ENCODE measurements at places on chromosomes 5 and 9.

- no peak for DNase-seq
These were observed 343.0 kb upstream of the SGCD start for GRCh38 chr5:155983954-155984353.

- peak; percentile 66 for DNase-seq
These were observed 381 bp downstream of the MED22 start for GRCh38 chr9:133347515-133347984.

GRCh38 chr9:21160178-21160577, 6.3 kb downstream of the IFNA21 start:
- peak; percentile 91 for DNase-seq

DNA sequence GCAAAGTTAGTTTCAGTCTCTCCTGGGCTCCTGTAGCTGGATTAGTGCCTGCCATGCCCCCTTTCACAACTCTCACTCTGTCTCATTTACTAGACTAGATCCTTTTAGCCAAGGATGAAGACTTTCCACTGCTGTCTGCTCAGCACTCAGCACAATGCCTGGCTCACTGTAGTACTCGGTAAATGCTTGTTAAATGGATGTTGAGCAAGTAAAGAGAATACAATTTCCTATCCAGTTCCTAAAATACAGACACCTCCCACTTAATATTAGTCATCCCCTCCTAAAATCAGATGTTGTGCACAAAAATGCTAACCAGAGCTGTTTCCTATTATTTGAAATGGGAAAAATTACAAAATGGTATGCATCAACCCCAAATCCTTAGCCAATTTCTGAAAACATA, 195.8 kb downstream of the SREK1 start:
- no peak for DNase-seq

DNA sequence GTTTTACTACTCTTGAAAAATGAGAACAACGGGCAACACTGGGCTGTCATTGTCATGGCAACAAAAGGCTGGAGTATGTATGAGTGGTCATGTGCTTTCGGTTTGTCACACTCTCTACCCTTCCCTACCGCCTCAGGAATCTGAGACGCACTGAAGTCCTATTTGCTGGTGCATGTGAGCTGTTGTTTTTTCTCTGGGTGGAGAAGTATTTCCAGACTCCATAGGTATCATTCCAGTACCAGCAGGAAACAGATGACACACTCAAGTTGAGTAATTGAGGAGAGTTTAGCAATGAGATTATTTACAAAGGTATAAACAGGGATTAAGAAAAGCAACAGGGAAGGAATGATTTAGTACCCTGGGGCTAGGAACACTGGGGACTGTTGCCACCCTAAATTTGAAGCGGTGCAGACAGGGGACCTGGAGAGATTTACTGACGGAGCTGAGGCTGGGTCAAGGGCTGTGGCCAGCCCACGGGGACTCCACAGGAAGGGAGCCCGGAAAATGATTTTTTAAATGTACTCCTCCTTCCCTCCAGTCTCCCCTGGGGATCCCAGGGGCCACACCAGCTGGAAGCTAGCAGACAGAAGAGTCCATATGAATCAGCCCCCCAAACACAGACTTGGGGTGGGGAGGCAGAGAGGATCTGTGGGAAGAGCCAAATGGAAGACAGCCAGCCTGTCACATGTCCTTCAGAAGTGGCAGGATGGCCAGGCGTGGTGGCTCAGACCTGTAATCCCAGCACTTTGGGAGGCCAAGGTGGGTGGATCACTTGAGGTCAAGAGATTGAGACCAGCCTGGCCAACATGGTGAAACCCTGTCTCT, 13.2 kb upstream of the ZBTB43 start:
- DNase-seq = no peak

- peak; percentile 92 for DNase-seq
These were observed 15.0 kb downstream of the LHX6 start for GRCh38 chr9:122213589-122214413.

DNA sequence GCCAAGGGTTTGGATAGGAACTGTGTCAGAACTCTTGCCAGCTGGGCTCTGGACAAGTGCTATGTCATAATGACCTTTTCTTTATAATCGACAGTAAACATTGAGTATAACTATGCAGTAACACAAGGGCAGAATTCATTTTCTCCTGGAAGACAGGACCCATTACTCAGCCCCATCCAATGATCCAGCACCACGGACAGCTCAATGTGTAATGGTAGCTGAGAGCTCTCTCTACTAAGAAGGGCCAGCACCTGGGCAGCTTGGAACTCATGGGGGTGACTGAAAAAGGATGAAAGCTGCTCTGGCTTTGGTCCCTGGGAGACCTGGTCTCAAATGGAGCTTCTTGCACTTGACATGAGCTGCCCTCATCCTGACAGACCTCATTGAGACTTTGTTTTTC, 347.8 kb downstream of the TRIM32 start:
- DNase-seq = peak; percentile 31

DNA sequence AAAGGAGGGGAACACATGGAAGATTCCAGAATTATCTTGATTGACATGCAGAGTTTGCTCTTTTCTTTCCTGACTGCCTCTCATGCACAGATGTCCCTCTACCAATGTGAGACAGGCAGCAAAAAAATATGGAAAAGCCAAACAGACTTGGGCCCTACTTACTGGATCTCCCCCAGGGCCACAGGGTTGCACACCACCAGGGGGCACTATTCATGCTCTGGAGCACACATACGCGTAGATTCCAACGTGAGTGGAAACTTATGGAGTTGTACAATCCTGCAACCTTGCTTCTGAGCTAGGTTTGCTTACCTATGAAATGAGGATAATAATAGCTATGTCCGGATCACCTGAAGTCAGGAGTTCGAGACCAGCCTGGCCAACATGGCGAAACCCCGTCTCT, 319.5 kb downstream of the ARHGEF28 start:
- peak; percentile 28 for DNase-seq
